Nasal cavity respiratory epithelium epithelial cell of viscerocranial mucosa (primary cell): ENCODE measurements at places on chromosomes 11 and 22. TPM values are rescaled to one million over a fixed set of nuclear protein-coding genes. Genes with fewer than 3 reads are reported as not detected.

P4HA3 gene
- total RNA-seq, result 0.21 TPM in 1 of 2 replicates, not detected in the other

SUSD2 gene
- under 0.01 and 0.36 TPM in 2 replicates for total RNA-seq

GPR137 gene
- 4.4 and 11.0 TPM in 2 replicates for total RNA-seq

ANO5 gene
- 0.07 TPM in 1 of 2 replicates, not detected in the other for total RNA-seq

CEND1 gene
- total RNA-seq, result not detected in 2 replicates

PGA4 gene
- total RNA-seq, result not detected in 2 replicates

MOV10L1 gene
- under 0.01 and 0.85 TPM in 2 replicates for total RNA-seq

GPR83 gene
- under 0.01 and 0.07 TPM in 2 replicates for total RNA-seq

SYT9 gene
- total RNA-seq, result not detected in 2 replicates

PKDREJ gene
- under 0.01 TPM in 1 of 2 replicates, not detected in the other for total RNA-seq

SLC22A24 gene
- total RNA-seq, result not detected in 2 replicates

CALCA gene
- not detected in 2 replicates for total RNA-seq

NCR3LG1 gene
- total RNA-seq, result 3.6 and 5.5 TPM in 2 replicates

OR5AP2 gene
- total RNA-seq, result not detected in 2 replicates

CECR2 gene
- total RNA-seq, result 0.07 and 0.34 TPM in 2 replicates

CCDC73 gene
- under 0.01 and 0.14 TPM in 2 replicates for total RNA-seq

SAA2 gene
- 1.7 and 37.6 TPM in 2 replicates for total RNA-seq

C1QTNF5 gene
- total RNA-seq, result 0.34 and 0.36 TPM in 2 replicates

VWCE gene
- total RNA-seq, result under 0.01 and 0.57 TPM in 2 replicates

A4GALT gene
- total RNA-seq, result 13.3 and 57.2 TPM in 2 replicates

DTX4 gene
- total RNA-seq, result 1.7 and 14.5 TPM in 2 replicates

APOA4 gene
- not detected in 2 replicates for total RNA-seq

HEPN1 gene
- not detected in 2 replicates for total RNA-seq

OR11H1 gene
- not detected in 2 replicates for total RNA-seq

MYEOV gene
- under 0.01 and 0.93 TPM in 2 replicates for total RNA-seq

DCHS1 gene
- total RNA-seq, result under 0.01 and 0.21 TPM in 2 replicates

NXF1 gene
- total RNA-seq, result 14.0 and 37.4 TPM in 2 replicates

PATE4 gene
- not detected in 2 replicates for total RNA-seq

OOSP4A gene
- total RNA-seq, result not detected in 2 replicates

MS4A3 gene
- total RNA-seq, result not detected in 2 replicates

MYRF gene
- under 0.01 and 0.93 TPM in 2 replicates for total RNA-seq

PRSS23 gene
- total RNA-seq, result 68.7 and 122 TPM in 2 replicates

APOL5 gene
- not detected in 2 replicates for total RNA-seq

BLID gene
- total RNA-seq, result 0.85 TPM in 1 of 2 replicates, not detected in the other

TRIM22 gene
- total RNA-seq, result 20.8 and 72.0 TPM in 2 replicates
